ENCODE measurements at places on chromosomes 2 and 18.

- DNase-seq = no peak
These were observed 47.2 kb downstream of the SMAD4 start for GRCh38 chr18:51077217-51077616.

- no peak for DNase-seq
These were observed 694.6 kb downstream of the CPS1 start for GRCh38 chr2:211251016-211251415.

DNA sequence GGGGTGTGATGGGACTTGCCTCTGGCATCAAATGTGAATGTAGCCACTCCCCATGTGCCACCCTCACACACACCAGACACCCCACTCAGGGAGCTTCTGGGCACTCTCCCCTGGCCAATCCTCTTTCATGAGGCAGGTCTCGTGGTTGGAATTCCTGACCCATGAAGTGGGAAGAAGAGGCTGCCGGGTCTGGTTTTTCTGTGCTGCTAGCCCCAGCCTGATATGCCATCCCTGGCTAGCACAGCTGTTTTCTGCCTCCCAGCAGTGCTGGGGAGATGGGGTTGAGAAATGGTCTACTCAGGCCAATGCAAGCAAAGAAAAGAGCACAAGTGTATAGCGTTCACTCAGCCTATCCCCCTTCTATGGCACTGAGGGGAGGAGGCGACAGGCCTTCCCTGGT is 1.2 kb upstream of the C2orf72 start:
- no peak for DNase-seq

DNA sequence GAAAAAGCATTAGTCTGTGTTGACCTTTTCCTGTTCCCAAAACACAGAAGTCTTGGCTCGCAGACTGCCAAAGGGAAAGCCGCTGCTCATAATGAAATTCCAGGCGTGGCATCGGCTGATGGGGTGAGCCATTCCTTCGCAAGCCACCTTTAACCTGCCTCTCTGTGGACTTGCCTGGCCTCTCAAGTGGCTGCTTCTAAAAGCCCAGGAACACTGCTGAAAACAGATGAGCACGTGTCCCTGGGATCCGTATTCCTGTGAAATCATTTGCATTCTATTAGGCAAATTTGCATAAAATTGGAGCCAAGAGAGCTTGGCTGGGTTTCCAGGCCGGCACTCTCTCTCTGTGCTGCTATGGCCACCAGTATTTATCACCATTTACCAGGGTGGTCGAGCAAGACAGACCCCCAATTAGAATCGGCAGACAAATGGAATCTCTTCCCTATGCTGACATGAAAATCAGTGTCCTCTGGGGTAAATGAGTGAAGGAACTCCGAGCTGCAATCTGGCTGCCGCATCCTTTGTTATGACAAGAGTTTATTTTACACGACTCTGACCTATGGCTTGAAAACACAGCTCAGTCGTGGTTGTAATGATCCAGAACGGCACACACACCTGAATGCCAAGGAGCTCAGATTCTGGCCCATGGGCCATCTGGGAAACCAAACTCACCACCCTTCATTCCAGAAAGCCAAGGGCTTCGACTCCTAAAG is 21.7 kb downstream of the BCL2 start:
- DNase-seq = no peak

GRCh38 chr2:70830366-70830765 is 5.2 kb downstream of the CD207 start:
- DNase-seq = no peak

GRCh38 chr2:241309684-241310117 is 5.8 kb downstream of the HDLBP start:
- DNase-seq = peak; percentile 13

DNA sequence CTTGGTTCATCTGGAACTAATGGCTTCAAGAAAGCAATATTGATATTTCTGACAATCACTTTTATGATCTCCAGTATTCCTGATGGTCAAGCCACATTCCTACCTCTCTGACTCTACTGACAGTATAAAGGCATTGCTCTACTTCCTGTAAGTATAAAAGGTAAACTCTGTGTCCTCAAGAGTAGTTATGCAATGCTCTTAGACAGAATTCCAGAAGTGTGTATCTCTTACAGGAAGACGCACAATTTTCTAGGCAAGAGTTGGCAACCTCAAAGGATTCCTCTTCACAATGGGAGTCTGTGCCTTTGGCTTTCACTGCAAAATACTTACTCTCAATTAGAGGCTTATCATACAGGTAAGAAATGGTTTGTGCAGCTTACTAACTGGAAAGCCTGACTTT is 100.1 kb downstream of the THADA start:
- DNase-seq = no peak

DNA sequence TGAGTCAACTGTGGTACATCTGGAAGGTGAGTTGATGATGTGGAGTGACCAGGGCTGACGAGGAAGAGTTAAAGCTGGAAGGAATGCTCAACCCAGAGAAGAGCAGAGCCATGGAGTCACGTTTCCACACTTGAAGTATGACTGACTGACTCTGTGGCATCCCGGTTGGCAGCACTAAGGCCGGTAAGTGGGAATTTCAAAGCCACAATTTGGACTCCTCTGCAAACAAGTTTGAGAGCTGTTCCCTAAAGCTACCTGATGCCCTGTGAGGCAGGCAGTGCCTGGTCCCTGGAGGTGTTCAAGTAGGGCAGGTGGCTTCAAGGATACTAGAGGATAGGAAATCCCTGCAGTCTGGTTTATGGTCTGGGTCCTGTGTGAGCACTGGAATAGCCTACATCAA is 69.3 kb upstream of the ITGB6 start:
- DNase-seq = no peak

GRCh38 chr2:20744366-20745335 is 77.7 kb downstream of the GDF7 start:
- no peak for DNase-seq

- DNase-seq = no peak
These were observed 124.5 kb upstream of the CTDP1 start for GRCh38 chr18:79554945-79555645.

- no peak for DNase-seq
These were observed 232.2 kb upstream of the ETAA1 start for GRCh38 chr2:67164771-67165522.

- no peak for DNase-seq
These were observed 111.0 kb upstream of the LINC00305 start for GRCh38 chr18:64259871-64260270.

Measured in activated naive CD8-positive, alpha-beta T cell treated with anti-CD3 and anti-CD28 coated beads, Interleukin-2, amount 50 U/mL, for 16 hours (primary cell).